ENCODE measurements at places on chromosomes 12 and 14.

- DNase-seq, result no peak
These were observed 53.5 kb upstream of the BEGAIN start for GRCh38 chr14:100640471-100641273.

- DNase-seq, result no peak
These were observed 3.3 kb upstream of the BHLHE41 start for GRCh38 chr12:26128168-26128567.

DNA sequence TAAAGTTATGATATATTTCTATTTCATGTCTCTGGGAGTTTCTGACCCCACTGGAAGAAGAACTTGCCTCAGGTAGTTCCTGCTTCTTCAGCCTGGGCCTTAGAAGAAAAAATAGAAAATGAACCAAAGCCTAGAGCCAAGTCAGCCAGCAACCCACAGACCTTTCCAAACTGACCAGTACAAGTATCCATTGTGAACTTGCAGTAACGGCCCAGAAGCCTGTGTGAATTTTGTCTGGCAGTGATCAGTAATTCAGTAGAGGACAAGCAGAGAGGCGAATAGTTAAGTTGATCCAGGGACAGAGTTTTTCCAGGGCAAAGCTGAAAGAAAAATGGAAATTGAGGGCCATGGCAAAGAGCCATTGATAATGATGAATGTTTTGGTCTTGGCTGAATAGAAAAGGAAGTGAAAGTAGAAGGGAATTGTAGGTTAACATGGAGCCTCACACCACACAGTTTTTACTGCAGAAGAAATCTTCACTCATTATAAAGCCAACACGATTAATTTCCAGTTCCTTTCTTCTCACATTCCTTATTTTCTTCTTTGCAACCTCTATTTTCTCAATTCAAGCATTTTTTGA lies 311.8 kb downstream of the BTG1 start:
- no peak for DNase-seq

- DNase-seq, result peak; percentile 80
These were observed 33.1 kb upstream of the COL2A1 start for GRCh38 chr12:48037267-48037915.

GRCh38 chr14:29463727-29464395 lies 463.8 kb downstream of the PRKD1 start:
- DNase-seq, result no peak

GRCh38 chr14:88189417-88190191 lies 133.5 kb downstream of the KCNK10 start:
- DNase-seq, result no peak

DNA sequence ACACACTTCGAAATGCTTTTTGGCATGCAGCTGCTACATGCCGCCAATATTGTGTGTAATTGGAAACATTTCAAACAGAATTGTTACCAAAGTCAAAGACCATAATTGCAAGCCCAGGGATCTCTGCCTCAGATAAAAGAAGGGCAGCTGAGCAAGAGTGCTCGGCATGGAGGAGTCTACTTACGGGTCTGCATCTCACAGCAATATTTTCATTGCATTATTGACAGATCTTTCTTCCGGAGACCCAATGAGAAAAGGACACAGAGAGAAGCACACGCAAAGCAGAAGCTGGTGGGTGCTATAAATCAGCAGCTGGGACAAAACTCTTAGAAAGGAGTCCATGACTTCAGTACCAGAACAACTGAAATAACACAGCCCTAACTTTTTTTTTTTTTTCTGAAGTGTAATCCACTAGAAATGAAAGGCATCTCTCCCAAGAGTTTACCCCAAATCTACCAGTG lies 4.9 kb downstream of the PRICKLE1 start:
- DNase-seq, result no peak

DNA sequence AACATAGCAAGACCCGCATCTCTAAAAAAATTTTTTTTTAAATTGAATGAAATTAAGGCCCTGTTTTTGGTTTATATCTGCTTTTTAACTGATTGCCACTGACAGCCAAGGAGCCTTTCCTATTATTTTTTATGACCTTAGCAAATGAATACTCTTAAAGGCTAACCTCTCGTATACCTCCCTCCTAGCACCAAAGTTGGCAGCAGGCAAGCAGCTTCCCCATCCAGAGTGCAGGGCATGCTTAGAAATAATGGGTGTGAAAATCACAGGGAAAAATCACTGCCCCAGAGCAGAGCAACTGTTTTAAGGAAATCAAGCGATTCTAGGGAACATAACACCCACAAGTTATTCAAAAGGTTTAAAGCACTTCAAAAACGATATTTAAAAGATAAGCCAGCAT lies 20.7 kb downstream of the HAL start:
- DNase-seq, result no peak

GRCh38 chr14:86780876-86781510 lies 1212.0 kb downstream of the GALC start:
- DNase-seq, result no peak

GRCh38 chr12:53034459-53034858 lies 15.4 kb upstream of the TNS2 start:
- DNase-seq, result no peak

- no peak for DNase-seq
These were observed 696.1 kb downstream of the DIO2 start for GRCh38 chr14:79515158-79515557.

DNA sequence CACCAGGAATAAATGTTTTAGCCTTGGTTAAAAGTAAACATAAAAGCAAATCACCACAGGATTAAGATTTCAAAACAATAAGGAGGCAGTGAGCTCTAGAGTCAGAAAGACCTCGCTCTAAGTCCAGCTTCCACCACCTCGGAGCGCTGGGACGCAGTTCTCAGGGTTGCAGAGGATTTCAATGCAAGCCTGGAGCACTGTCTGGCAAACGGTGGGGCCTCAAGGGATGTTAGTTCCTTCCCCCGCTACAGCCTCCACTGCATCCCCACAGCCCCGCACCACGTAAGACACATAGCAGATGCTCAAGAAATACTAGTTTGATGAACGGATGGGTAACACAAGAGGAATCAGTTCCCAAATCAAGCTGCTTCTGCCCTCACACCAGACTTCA lies 39.3 kb upstream of the TMCC3 start:
- no peak for DNase-seq

- no peak for DNase-seq
These were observed 242.9 kb downstream of the GLT1D1 start for GRCh38 chr12:129096184-129096583.

DNA sequence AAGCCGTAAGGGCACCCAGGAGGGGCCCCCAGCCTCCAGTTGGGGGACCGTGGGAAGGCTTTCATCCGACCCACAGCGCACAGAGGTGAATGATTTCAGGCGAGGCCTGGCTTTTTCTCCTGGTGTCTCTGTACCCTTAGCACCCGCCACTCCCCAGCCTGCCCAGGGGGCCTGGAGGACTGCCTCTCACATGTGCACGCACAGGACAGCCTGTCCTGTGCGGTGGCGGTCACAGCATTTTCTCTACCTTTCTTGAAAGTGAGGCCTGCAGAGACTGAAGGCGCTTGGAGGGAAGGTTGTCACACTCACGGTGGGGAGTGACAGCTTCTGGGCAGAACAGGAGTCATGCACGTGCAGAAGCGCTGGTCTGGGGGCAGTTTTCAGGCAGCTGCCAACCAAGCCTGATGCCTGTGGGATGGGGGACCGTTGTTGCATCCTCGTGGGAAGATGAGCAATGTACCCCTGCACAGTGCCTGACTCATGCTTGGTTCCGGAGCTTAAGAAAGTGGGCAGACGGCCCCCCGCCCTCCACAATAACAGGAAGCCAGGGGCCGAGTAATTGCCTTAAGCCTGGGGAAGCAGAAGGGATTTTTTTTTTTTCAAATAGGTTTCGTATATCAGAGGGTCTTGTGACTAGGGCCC lies 148.1 kb downstream of the TSPAN9 start:
- DNase-seq, result no peak

DNA sequence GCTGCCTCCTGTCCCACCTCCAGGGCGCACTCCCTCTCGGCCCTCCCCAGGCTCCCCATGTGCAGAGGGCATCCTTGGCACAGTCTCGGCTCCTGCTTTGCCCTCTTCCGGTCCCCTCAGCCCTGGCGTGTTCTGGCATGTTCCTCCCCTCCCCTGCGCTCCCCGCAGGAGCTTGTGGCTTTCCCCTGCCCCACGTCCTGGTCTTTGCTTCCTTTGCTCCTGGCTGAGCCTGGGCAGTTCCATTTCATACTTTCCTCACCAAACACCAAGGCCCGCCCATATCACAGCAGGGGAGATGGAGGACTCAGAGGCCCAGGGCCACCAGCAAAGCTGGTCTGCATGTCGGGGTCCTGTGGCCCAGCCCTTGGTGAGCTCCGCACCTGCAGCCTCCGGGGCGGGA lies 56.0 kb downstream of the FBRSL1 start:
- no peak for DNase-seq

- no peak for DNase-seq
These were observed 44.1 kb upstream of the DYNC1H1 start for GRCh38 chr14:101920271-101920670.

DNA sequence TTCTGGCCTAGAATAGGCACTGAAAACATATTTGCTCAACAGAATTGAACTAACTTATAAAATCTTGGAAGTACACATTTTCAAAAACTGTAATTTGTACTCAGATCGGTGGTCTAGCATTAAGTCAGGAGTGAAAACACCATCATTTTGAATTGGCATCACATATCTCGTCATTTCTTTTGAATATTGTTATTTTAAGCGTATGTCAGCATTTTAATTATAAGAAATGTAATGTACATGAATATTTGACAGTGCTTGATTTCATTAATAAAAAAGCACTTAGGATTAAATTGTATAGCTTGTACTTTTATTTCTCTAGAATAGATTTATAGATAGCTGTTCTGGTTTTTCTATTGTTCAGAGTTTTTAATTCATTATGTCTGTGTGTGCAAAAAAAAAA lies 892.2 kb downstream of the BCL11B start:
- no peak for DNase-seq

DNA sequence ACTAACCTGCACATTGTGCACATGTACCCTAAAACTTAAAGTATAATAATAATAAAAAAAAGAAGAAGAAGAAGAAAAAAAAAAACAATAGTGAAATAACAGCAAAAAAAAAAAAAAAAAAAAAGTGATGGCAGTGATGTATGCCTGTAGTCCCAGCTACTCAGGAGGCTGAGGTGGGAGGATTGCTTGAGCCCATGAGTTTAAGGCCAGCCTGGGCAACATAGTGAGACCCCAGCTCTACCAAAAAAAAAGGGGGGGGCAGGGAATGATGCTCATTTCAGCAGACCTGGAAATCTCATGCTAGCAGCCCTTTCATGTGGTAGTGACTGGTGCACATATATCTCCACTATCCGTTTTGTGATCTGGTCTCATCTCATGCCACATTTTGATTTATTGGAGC lies 20.8 kb downstream of the TRAFD1 start:
- DNase-seq, result peak; percentile 6

DNA sequence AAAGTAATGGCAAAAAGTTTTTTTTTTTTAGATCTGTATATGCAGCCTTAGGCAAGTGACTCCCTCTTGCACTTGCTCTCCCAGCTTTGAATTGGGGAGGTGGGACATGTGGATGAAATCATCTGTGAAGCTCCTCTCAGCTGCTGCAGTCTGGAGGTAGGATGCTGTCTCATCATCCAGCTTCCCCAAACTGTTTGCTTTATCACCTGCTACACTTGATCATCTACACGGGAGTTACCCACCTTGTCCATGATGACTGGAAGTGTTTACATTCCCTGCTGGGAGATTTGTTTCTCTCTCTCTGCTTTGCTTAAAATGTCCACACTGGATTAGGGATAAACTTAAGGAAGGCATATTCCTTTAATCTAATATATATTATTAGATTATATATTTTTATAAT lies 8.5 kb upstream of the FGF23 start:
- DNase-seq, result no peak

DNA sequence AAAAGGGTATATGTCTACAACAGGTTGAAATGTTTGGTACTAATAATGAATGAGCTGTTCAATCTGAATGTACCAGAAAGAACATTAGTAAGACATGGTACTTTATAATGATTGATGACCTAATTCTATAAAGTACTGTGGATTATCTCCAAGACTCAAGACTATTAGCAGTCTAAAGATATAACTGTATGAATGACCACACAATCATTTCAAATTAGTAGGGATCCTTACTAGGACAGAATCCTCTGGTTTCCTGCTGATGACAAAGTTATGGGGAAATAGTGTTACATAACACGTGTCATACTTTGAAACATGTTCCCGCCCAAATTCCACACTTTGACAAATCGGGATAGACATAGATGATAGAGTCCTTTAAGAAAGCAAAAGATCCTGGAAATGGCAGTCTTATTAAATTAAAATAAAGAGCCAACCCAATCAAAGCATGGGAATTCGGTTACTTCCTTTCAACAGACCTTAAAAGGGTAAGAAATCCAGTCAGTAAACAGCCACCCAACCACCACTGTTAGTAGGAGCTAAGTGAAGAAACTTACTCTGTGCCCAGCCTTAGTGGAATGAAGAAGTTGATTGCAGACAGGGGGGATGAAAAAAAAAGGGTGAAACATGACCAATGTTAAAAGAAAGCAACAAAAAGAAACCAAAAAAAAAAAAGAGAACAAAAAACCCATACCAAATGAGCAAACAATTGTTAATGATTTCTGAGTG lies 2.8 kb downstream of the VPS29 start:
- no peak for DNase-seq

GRCh38 chr12:18340786-18341185 lies 79.5 kb downstream of the PIK3C2G start:
- DNase-seq, result no peak

- no peak for DNase-seq
These were observed 10.3 kb upstream of the PCNX1 start for GRCh38 chr14:70896981-70897380.

DNA sequence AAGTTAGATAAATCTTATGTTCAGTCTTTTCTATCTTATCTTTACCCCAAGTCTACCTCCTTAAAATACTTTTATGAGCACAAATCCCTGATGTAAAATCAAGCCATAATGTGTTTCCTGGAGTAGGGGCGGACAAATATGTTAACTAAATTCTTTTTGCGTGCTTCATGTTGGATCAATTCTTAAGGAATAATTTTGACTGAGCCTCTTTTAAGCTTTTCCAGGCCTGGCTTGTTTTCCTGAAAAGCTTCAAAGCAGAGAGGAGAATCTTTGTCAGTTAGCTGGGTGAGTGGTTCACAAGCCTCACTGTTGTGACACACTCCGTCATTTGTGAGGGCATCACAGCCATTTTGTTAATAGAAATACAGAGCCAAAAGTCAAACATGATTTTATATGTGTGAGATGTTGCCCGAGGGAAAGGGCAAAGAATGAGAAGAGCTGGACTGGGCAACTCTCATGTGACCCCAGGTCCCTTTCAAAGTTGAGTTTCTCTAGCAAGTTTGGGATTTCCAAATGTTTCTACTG lies 468.9 kb downstream of the RGS6 start:
- DNase-seq, result no peak

DNA sequence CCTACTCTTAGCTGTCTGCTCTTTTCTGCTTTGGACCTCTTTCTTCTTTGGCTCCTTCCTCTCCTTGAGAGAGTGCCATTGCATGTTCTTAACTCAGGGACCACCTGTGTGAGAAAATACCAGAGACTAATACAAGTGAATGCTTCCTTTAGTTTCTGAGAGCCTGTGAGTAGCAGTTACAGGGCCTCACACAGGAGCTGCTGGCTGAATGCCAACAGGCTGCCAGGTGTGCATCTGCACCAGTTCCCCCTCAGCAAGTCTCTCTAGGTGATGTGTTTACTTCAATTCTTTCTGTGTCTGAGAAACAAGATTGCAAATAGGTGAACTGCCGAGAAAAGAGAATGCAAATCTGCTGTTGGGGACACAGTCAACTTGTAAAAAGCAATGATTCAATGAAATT lies 108.2 kb downstream of the STXBP6 start:
- no peak for DNase-seq

All from type B pancreatic cell (in vitro differentiated cells).